ENCODE measurements at places on chromosomes 1 and 21.

DNA sequence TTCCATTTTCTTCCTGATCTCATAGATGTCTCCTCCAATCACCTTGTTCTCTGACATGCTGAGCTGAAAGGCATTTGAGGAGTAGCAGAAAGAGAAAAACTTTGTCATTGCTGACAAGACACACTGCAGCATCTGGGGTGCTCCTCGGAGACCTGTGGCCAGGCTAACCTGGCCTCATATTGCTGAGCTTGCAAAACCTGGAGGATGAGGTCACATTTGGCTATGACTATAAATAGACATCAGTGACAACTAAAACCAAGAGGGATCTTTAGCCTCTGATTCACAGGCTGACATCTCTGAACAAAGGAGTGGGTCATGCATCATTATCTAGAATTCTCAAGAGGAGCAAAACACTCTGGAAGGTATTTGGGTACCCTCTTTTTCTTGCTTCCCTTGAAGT lies 83.7 kb downstream of the PROX1 start:
- no peak for DNase-seq
- no peaks in the 10 kb centered on the region for H3K4me1 ChIP-seq
- H3K27ac ChIP-seq: no peak overlapping the region

- H3K27ac ChIP-seq: no peak overlapping the region
- no peaks in the 10 kb centered on the region for H3K27me3 ChIP-seq
- H3K36me3 ChIP-seq: no peaks in the 10 kb centered on the region
- no peak for DNase-seq
- H3K4me1 ChIP-seq: peaks cover 12% of the 10 kb centered on the region
Observed at GRCh38 chr1:87426463-87427249, 98.0 kb downstream of the LMO4 start.

DNA sequence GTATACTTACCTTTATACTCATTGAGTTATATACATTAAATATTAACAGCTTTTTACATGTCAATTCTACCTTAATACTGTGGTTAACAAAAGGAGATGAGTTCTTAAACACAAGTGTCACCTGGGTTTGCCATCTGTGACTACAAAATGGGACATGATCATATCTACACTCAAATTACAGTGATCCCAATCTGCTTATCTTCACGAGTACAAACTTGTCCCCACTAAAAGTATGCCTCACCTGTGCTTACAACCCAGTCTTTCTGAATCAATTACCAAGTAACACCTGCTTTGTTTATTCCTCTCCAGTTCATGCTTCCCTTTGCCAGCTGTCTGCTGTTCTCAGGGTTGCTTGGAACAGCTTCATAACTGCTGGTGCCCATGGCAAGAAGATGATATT lies 8.8 kb downstream of the CD1E start:
- H3K27me3 ChIP-seq: no peaks in the 10 kb centered on the region
- H3K36me3 ChIP-seq: no peaks in the 10 kb centered on the region
- DNase-seq: no peak
- no peak overlapping the region for H3K4me3 ChIP-seq
- H3K27ac ChIP-seq: no peak overlapping the region
- H3K4me1 ChIP-seq: no peaks in the 10 kb centered on the region

DNA sequence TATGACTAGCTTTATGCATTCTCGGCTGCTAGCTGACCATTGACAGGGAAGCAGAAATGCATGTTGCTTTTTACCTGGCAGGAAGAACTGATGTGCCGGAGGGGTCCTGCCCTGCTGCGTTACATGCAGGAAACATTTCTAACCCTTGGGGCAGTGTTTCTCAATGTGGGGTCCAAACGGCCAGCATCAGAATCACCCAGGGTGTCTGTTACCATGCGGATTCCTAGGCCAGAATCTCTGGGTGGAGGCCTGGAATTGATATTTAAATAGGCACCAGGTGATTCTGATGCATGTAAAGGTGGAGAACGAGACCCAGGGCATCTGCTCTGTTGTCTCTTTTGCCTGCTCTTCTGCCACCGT lies 182.7 kb downstream of the PCP4 start:
- peak; percentile 39 for DNase-seq
- H3K4me1 ChIP-seq: no peaks in the 10 kb centered on the region
- H3K36me3 ChIP-seq: no peaks in the 10 kb centered on the region
- H3K27me3 ChIP-seq: no peaks in the 10 kb centered on the region
- H3K27ac ChIP-seq: no peak overlapping the region
- no peak overlapping the region for H3K4me3 ChIP-seq

GRCh38 chr1:156436141-156437036 lies 64.2 kb downstream of the MEF2D start:
- H3K27me3 ChIP-seq: peaks cover 98% of the 10 kb centered on the region
- H3K27ac ChIP-seq: no peak overlapping the region
- H3K36me3 ChIP-seq: no peaks in the 10 kb centered on the region

DNA sequence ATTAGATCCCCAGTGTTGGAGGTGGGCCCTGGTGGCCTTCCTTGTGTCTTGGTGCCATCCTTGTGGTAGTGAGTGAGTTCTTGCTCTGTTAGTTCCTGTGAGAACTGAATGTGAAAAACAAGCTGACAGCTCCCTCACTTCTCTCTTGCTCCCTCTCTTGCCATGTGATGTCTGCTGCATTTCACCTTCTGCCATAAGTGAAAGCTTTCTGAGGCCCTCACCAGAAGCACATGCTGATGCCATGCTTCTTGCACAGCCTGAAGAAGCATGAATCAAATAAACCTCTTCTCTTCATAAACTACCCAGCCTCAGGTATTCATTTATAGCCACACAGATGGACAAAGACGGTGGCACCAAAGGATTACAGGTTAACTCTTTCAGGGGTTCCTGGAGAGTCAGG lies 166.1 kb upstream of the ETV3 start:
- H3K27ac ChIP-seq: no peak overlapping the region
- no peaks in the 10 kb centered on the region for H3K4me1 ChIP-seq
- no peak overlapping the region for H3K4me3 ChIP-seq

DNA sequence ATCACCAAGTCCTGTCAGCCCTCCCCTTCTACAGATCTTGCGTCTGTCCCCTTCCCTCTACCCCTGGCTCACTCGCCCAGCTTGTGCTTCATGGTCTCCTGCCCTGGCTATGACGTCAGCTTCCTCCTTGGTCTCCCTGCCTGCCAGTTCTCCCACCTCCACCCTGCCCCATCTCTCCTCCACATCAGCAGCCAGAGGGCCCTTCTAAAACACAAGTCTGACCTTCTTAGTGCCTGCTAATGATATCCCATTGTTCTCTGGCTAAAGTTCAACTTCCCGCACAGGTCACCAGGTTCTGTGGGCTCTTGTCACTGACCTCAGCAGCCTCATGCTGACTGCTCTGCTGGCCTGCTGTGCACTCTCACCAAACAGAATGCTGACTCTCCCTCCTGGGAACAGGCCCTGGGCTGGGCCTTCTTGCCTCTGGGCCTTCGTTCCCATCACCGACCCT lies 24.7 kb upstream of the MYCL start:
- no peak for DNase-seq
- peaks cover 3% of the 10 kb centered on the region for H3K4me1 ChIP-seq
- H3K36me3 ChIP-seq: no peaks in the 10 kb centered on the region
- H3K27me3 ChIP-seq: no peaks in the 10 kb centered on the region

DNA sequence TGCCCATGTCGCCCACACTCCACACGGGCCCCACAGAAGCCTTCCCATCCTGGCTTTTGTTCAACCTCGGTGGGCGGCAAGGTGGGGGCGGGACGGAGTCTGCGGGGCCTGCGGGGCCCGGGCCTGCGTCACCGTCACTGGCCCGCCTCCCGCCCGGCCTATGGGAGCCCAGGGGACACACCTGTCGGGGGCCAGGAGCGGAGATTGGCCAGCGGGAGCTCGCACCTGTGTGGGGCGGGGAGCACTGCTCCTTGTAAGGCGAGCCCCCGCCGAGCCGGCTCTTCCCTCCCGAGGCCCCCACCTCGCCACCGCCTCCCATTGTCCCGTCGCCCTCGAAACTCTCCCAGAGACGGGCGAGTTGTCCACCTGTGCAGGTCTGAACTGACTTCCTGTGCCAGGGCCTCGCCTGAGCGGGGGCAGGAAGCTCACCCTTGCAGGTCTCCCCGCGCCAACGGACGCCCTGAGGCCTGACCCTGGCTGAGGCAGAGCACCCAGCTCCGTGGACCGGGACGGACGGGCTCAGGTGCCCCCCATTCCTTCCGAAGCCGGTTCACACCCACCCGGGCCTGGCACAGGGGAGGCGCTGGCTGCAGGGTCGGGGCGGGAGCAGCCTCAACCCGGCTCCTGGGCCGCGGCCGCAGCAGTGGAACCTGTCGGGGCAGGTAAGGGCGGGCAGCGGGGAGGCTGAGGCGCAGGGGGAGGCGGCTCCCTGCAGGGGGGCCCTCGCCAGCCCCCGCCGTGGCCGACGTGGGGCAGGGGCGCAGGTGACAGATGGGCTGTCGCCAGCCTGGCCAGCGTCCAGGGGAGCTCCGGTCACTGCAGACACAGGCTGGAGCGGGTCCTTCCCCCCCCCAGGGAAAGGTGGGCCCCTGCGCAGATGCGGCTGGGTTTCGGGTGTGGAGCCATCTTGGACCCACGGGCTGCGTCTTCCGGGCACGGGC lies 10.8 kb upstream of the TTLL10 start:
- no peak overlapping the region for H3K4me3 ChIP-seq
- no peak for DNase-seq
- H3K36me3 ChIP-seq: no peaks in the 10 kb centered on the region
- H3K27me3 ChIP-seq: peaks cover 13% of the 10 kb centered on the region

DNA sequence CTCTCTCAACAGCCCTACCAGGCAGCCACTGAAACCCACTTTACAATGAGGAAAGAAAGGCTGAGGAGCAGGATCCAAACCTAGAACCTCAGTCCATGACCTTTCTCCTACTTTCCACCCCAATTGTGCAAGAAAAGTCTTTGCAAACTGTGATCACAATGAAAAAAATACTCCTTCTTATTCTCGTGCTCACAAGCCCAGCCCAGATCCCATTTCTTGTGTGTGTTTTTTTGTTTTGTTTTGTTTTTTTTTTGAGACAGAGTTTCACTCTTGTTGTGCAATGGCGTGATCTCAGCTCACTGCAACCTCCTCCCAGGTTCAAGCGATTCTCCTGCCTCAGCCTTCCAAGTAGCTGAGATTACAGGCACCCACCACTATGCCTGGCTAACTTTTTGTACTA lies 97.7 kb downstream of the CRYAA start:
- H3K27me3 ChIP-seq: peaks cover 18% of the 10 kb centered on the region
- no peak overlapping the region for H3K4me3 ChIP-seq
- no peaks in the 10 kb centered on the region for H3K4me1 ChIP-seq
- no peaks in the 10 kb centered on the region for H3K36me3 ChIP-seq
- DNase-seq: peak; percentile 61

DNA sequence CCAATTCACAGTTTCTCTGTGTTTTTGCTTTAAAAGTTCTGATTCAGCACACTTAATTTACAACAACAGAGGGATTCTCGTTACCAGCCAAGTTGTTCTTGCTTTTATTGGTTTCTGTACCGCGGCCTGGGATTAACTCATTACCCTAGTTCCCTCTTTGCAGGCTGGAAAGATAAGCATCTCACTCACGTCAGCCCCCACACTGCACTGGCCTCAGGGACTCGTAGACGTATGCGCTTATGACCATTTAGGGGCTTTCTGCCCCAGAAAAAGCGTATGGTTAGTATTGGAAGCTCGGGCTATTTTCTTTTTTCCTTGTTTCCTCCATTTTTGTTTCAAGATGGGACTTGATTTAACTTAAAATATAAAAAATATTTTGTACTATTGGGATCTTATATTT lies 76.0 kb downstream of the POFUT2 start:
- H3K36me3 ChIP-seq: peaks cover 8% of the 10 kb centered on the region
- no peaks in the 10 kb centered on the region for H3K27me3 ChIP-seq
- H3K4me1 ChIP-seq: peaks cover 4% of the 10 kb centered on the region
- H3K27ac ChIP-seq: no peak overlapping the region
- no peak overlapping the region for H3K4me3 ChIP-seq
- DNase-seq: no peak

DNA sequence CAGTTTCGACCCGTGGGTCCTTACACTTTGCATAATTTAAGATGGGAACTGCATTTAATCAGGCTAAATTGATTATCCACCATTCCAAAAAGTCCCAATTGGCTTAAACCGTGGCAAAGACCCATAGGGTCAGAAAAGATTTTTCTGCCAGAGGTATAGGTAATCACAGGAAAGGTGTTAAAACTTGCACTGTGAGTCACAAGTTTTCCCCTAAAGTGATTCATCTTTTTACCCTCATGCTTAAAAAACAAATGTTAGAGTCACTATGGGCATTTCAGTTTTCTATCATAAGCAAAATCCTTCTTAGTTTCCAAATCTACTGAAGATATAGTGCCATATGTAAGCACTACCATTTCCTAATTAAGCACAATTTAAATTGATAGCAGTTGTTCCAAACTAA lies 1079.8 kb downstream of the ADGRL2 start:
- no peaks in the 10 kb centered on the region for H3K27me3 ChIP-seq
- no peaks in the 10 kb centered on the region for H3K36me3 ChIP-seq
- H3K4me3 ChIP-seq: no peak overlapping the region
- H3K4me1 ChIP-seq: no peaks in the 10 kb centered on the region

- peaks cover 9% of the 10 kb centered on the region for H3K4me1 ChIP-seq
- DNase-seq: peak; percentile 72
- H3K4me3 ChIP-seq: peak overlapping the region; percentile 60
- H3K27ac ChIP-seq: peak overlapping the region; percentile 46
- no peaks in the 10 kb centered on the region for H3K36me3 ChIP-seq
- no peaks in the 10 kb centered on the region for H3K27me3 ChIP-seq
Observed at GRCh38 chr1:100785470-100786052, 66.0 kb downstream of the VCAM1 start.

GRCh38 chr1:56322211-56322610 lies 257.2 kb downstream of the PLPP3 start:
- H3K36me3 ChIP-seq: no peaks in the 10 kb centered on the region
- DNase-seq: no peak
- H3K4me3 ChIP-seq: no peak overlapping the region

- no peak overlapping the region for H3K4me3 ChIP-seq
- DNase-seq: no peak
- no peaks in the 10 kb centered on the region for H3K27me3 ChIP-seq
- no peak overlapping the region for H3K27ac ChIP-seq
- no peaks in the 10 kb centered on the region for H3K36me3 ChIP-seq
- H3K4me1 ChIP-seq: peaks cover 16% of the 10 kb centered on the region
Observed at GRCh38 chr1:10389271-10389973, 9.4 kb upstream of the PGD start.

- no peak overlapping the region for H3K27ac ChIP-seq
- no peak overlapping the region for H3K4me3 ChIP-seq
- no peaks in the 10 kb centered on the region for H3K36me3 ChIP-seq
- no peaks in the 10 kb centered on the region for H3K27me3 ChIP-seq
- no peak for DNase-seq
- no peaks in the 10 kb centered on the region for H3K4me1 ChIP-seq
Observed at GRCh38 chr1:58919959-58920321, 136.1 kb upstream of the JUN start.

GRCh38 chr1:94971491-94971924 lies 44.6 kb upstream of the CNN3 start:
- H3K27me3 ChIP-seq: no peaks in the 10 kb centered on the region
- peak overlapping the region; percentile 87 for H3K27ac ChIP-seq
- H3K4me3 ChIP-seq: no peak overlapping the region
- DNase-seq: peak; percentile 85

DNA sequence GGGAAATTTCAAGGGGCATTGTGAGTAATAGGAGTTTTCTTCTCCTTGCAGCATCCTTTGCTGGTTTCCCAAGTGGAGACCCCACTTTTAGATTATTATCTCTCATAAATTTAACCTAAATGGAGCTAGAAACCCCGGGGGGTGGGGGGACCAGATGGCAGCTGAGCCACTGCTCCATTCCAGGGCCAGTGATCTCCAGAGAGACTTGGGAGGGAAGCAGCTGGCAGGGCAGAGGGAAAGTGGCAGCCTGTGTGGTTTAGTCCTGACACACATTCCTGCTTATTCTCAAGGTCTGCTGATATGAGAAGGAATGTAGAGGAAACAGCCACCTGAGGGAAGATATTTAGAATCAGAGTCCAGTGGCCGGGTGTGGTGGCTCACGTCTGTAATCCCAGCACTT lies 16.3 kb downstream of the PCP4L1 start:
- no peak for DNase-seq
- no peaks in the 10 kb centered on the region for H3K36me3 ChIP-seq
- peaks cover 21% of the 10 kb centered on the region for H3K27me3 ChIP-seq
- H3K27ac ChIP-seq: no peak overlapping the region
- no peaks in the 10 kb centered on the region for H3K4me1 ChIP-seq
